ENCODE measurements at places on chromosomes 11 and 22.
A peak's percentile ranks its signal among the peaks of the same experiment; 100 is the strongest.

DNA sequence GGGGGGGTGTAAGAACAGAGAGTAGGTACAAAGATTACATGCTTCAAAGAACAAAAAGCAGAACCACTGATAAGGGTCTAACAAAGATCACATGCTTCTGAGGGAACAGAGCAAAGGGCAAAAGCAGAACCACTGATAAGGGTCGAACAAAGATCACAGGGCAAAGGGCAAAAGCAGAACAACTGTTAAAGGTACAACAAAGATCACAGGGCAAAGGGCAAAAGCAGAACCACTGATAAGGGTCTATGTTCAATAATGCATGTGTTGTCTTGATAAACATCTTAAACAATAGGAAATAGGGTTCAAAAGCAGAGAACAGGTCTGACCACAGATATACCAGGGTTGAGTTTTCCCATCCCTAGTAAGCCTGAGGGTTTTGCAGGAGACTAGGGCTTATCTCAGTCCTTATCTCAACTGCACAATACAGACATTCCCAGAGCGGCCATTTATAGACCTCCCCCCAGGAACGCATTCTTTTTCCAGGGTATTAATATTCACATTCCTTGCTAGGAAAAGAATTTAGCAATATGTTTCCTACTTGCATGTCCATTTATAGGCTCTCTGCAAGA is 81.9 kb upstream of the PGR start:
- DNase-seq, result no peak

DNA sequence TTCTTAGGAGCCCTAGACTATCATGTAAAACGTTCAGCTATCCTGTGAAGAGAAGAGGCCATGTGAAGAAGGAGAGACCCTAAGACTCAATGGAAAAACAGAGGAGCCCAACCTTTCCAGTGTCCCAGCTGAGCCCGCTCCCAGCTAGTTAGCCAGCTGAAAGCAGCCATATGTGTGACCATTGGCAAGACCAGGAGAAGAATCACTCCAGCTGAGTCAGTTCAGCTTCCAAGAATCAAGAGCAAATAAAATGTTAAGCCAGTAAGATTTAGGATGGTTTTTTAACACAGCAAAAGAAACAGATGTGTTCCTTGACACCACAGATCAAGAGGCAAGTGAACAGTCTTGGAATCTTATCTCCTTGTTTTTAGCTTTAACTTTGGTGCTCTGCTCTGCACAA is 108.0 kb downstream of the CCDC81 start:
- DNase-seq, result no peak

GRCh38 chr22:29394931-29395581 is 6.7 kb upstream of the AP1B1 start:
- peak; percentile 77 for DNase-seq

GRCh38 chr22:33921525-33922348 is 1.5 kb upstream of the LARGE1 start:
- DNase-seq, result no peak

- no peak for DNase-seq
Measured at GRCh38 chr11:116602637-116602942, 170.2 kb downstream of the BUD13 start.

DNA sequence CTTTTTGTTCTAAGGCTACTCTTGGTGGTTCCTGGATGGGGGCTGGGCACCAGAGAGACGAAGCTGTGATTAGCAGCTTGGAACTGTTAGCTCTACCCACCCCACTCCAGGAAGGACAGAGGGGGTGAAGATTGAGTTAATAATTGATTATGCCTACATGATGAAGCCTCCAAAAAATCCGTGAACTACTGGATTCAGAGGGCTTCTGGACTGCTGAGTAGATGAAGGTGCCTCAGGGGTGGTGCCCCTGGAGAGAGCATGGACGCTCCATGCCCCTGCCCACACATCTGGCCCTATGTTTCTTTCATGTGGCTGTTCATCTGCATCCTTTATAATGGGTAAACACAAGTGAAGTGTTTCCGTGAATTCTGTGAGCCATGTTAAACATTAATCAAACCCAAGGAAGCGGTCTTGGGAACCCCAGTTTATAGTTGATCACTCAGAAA is 47.3 kb upstream of the CYP2D6 start:
- DNase-seq, result no peak
